ENCODE measurements at places on chromosomes 6 and 20. TPM values are rescaled to one million over a fixed set of nuclear protein-coding genes. Genes with fewer than 3 reads are reported as not detected.

The GPX5 gene
- not detected for total RNA-seq

The OSTM1 gene
- total RNA-seq: 14.5 TPM

The SLC22A2 gene
- total RNA-seq: not detected

DNA sequence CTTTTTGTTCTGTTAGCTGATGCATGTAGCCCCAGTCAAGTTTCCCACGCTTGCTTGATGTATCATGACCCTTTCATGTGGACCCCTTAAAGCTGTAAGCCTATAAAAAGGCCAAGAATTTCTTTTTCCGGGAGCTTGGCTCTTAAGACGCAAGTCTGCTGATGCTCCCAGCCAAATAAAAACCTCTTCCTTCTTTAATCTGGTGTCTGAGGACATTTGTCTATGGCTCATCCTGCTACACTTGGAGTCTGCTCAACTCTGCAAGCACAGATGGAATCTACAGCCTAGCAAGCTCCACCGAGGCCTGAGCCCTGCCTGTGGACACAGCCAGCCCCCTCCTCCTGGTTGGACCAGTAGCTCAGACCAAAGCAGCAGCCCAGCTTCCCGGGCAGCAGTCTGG is 3.4 kb downstream of the CST2 start:
- no peak for DNase-seq
- H3K4me3 ChIP-seq: no peak overlapping the region
- no peaks in the 10 kb centered on the region for H3K36me3 ChIP-seq
- no peak overlapping the region for H3K27ac ChIP-seq
- H3K27me3 ChIP-seq: peaks cover 3% of the 10 kb centered on the region

The TRMT11 gene
- 16.3 TPM for total RNA-seq

DNA sequence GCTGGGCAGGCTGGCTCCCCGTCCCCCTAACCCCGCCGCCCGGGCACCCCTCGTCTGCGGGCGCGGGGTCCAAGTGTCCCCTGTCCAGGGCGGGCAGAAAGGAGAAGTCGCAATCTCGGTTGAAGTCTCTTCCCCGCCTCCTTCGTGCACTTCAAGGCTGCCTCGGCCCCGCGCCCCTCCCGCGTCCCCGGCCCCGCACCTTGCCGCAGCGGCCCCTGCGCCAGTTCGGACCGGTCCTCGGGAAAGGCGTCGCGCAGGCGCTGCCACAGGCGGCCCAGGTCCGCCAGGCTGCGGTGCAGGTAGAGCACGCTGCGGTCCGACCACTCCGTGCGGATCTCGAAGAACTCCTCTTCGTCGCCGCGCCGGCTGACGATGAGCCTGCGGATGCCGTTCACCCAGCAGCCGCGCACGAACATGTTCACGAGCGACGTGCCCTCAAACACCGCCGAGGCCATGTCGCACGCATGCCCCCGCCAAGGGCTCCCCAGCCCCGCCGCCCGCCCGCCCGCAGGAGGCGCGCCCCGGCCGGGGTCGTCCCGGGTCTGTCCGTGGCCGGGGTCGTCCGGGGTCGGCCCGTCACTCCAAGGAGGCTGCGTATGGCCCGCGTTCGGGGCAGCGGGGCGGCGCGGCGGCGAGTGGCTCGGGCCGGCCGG is at the start of gene PXDC1:
Gene PXDC1, minus strand, starts transcription at position 637 of the 653 bp plus-strand sequence. Its CDS starts 182 bp downstream, at position 455.
- no peak for DNase-seq
- H3K27ac ChIP-seq: peak within 1 kb of the TSS; percentile 98
- H3K4me3 ChIP-seq: peak within 1 kb of the TSS; percentile 88
- H3K4me1 ChIP-seq: peaks cover 38% of the 10 kb centered on the region
- peaks cover 8% of the 10 kb centered on the region for H3K27me3 ChIP-seq

The NEU1 gene
- total RNA-seq: 46.9 TPM

- no peaks in the 10 kb centered on the region for H3K4me1 ChIP-seq
- no peak overlapping the region for H3K27ac ChIP-seq
- H3K36me3 ChIP-seq: no peaks in the 10 kb centered on the region
- no peak for DNase-seq
Measured at GRCh38 chr6:130833569-130833968, 6.4 kb downstream of the SMLR1 start.

DNA sequence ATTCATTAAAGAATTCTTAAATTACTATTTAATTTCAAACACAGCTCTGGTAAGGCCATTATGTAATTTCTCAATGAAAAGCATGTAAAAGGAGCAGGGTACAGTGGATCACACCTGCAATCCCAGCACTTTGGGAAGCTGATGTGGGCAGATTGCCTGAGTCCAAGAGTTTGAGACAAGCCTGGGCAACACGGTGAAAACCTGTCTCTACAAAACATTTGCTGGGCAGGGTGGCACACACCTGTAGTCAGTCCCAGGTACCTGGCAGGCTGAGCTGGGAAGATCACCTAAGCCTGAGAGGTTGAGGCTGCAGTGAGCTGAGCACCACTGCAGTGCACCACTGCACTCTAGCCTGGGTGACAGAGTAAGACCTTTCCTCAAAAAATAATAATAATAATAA is 37.4 kb downstream of the MDN1 start:
- H3K27ac ChIP-seq: no peak overlapping the region
- no peak for DNase-seq
- no peaks in the 10 kb centered on the region for H3K27me3 ChIP-seq
- no peaks in the 10 kb centered on the region for H3K4me1 ChIP-seq

The ZC3H12D gene
- total RNA-seq: 0.58 TPM

DNA sequence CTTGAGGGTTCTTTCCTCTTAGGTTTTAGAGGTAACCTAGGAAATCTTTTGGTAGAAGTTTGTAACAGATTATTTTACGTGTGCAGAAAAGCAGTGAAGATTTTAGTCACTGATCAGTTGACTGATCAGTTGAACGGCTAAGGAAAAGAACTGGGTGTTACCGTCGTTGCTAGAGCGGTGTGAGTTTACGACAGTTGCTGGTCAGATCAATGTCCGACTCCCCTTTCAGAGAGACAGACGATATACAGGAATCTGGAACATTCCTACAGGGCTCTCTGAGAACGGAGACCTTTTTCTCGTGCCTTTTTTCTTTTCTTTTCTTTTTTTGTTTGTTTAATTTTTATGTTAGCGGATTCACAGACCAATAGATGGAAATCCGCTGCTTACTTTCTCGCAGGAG is 132.1 kb upstream of the ZNF184 start:
- no peak for DNase-seq
- no peaks in the 10 kb centered on the region for H3K36me3 ChIP-seq
- H3K4me1 ChIP-seq: peaks cover 28% of the 10 kb centered on the region
- peak overlapping the region; percentile 91 for H3K27ac ChIP-seq
- H3K4me3 ChIP-seq: peak overlapping the region; percentile 92
- peaks cover 54% of the 10 kb centered on the region for H3K27me3 ChIP-seq

DNA sequence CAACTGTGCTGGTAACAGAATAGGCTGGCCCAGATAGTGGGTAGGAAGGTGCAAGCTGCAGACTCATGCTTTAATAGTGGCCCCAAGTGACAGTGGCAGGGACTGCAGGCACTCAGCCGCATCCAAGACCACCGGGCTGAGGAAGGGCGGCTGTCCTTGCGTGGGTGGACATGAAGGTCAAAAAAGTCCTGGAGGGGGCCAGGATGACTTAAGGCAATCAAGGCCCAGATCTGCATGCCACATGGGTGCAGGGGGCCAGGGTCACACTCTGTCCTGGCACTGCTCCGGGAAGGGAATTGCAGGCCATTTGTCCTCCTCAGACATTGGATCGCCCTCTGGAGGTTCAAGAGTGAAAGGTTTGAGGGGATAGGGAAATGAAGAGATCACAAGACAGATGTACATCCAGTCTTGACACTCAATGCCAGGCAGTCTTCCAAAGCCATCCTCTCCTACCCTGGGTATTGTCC is 10.4 kb upstream of the VNN2 start:
- no peaks in the 10 kb centered on the region for H3K27me3 ChIP-seq
- H3K36me3 ChIP-seq: peaks cover 4% of the 10 kb centered on the region
- peaks cover 6% of the 10 kb centered on the region for H3K4me1 ChIP-seq
- no peak overlapping the region for H3K27ac ChIP-seq
- no peak for DNase-seq
